ENCODE measurements at places on chromosomes 11 and 22.

GRCh38 chr11:19589567-19590260 is 122.9 kb upstream of the NAV2 start:
- DNase-seq = no peak

DNA sequence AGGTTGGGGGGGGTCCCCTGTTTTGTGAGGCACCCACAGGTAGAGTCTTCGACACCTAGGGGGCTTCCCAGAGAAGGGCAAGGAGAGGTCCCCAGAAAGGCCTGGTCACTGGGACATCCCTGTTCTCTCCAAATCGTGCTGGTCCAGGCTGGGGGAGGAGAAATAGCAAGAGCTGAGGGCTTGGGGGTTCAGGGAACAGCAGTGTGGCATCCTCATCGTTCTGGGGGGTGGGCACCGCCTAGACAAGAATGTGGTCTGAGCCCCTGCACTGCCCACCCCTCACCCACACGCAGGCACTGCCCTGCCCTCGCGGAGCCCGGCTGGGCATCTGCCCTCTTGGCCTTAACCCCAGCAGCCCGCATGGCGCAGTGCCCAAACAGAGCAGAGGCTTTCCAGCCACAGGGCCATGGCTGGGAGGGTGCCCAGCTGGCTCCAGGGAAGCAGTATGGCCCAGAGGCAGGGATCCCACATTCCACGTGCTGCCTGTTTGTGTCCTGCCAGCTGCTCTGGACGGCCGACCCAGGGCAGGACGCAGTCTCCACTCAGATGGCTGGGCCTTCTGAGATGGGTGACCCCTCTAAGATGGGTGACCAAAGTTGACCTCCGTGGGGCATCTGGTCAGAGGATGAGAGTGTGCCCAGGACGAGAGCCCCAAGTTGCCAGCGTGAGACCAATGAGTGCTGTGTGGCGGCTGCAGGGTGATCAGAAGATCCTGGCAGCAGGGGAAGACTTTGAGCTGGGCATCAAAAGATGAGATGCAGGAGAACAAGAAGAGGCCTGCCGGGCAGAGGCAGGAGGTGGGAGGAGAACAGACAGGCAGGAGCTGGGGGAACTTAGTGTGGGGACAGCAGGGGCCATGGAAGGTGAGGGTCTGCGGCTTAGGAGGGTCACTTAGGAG is 14.4 kb downstream of the SCARF2 start:
- no peak for DNase-seq

DNA sequence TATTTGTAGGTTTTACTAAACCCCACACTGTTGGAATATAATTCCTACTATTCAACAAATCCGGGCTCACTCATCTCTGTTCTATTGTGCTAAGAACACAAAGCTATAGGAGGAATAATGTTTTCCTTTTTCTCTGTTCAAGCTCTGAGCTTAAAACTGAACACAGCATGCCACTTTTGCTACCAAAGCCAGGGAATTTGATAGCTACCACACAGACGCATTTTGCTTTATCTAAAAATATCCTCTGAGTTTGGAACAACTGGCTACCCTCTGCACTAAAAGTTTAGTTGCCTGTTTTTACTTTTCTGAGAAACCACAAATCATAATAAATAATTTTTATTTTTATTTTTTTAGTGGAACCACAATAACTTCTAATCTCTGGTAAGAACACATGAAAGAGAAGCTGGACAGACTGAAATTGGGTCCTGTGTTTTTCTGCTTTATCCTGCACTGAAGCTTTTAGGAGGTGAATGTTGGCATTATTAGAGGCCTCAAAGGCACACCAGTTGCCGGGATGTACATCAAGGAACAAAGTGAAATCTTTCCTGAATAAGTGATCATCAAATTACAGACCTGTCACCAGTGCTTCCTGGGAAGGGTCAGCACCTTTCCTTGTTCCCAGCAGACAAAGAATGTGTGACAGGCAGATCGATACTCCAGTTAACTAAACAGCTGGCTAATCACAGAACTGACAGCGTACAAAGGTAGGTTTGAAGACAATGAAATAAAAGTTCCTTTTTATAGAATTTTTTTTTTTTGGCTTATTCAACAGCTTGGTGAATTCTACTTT is 523.2 kb upstream of the TENM4 start:
- DNase-seq = no peak

DNA sequence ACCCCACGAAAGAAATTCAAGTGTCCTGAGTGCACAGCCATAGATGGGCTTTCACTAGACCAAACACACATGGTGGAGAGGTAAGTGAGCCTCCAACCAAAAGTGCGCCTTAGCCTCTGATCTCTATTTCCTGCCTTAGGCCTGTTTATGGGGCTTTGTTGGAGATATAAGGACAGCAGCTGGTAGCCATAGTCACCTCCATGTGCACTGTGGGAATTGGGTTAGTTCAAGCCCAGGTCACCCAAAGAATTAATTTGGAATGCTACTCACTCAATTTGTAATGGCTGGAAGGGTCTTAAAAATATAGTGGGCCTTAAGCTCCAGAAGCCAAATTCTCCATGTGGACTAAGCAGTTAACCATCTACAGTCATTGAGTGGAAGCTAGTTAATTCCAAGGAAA is 73.6 kb downstream of the ALX4 start:
- no peak for DNase-seq

DNA sequence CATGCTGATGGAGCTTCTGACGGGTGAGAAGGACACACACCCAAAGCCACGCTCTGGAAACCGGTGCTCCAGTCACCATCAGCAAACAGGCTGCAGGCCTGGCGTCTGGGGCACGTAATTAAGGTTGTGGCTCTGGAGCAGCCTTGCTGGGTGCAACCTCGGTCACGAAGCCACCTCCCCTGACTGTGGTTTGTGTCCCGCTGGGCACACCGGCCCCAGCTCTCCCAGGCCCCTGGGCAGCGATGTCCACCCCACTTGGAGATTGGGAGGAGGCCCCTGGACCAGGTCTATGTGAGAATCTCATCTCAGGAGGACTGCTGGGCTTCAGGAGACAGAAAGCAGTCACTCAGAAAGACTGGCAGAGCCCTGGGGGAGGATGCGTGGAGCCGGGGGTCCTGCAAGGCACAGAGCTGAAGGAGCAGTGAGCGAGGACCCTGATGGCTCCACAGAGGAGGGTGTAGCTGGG is 631.6 kb downstream of the BRD1 start:
- no peak for DNase-seq

DNA sequence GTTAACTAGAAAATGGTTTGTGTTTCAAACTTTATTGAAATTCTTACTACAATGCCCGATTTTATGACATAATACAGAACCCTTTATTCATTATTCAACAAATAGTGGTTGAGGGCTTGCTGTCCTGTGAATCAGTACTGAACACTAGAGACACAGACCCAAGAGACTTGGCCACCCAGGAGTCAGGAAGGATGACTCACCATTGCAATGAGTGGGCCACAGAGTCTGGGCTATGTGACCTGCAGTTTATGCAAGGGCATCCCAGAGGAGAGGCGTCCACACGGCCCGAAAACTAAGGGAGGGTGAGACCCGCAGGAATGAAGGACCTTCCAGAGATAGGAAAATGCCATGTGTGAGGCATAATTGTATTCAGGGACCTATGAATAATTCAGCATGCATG is 143.8 kb upstream of the DDI1 start:
- no peak for DNase-seq
